Effector CD4-positive, alpha-beta T cell (primary cell): ENCODE measurements at places on chromosomes 6 and 20.

DNA sequence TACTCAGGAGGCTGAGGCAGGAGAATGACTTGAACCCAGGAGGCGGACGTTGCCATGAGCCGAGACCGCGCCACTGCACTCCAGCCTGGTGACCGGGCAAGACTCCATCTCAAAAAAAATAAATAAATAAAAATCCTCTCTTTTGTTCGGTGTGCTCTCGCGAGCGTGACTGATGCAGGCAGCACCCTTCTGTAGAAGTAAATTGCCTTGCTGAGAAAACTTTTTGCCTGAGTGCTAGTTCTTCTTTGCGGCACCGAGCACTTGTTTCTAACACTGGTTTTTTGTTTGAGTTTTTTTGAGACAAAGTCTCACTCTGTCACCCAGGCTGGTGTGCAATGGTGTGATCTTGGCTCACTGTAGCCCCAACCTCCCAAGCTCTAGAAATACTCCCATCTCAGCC is 30.5 kb downstream of the PLN start:
- no peak for DNase-seq

DNA sequence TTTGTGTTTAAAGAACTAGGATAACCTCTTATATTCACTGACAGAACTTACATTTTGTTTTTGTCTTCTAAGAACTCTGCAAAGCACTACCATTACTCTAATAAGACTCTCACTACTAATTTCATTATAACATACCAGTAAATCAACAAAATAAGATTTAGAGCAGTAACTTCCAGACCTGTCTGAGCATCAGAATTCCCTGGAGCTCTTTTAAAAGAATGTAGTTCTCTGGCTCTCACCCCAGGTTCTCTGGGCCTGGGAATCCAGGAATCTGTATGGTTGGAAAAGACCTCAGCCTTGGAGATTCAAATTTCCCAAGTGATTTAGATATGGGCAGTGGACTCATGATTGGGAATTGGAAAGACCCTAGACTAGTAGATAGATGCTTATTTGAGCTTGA is 89.4 kb downstream of the JAG1 start:
- DNase-seq: no peak

- no peak for DNase-seq
Measured at GRCh38 chr6:119112812-119113530, 34.5 kb upstream of the FAM184A start.

GRCh38 chr20:10469599-10469998 is 34.5 kb downstream of the SLX4IP start:
- DNase-seq: no peak

DNA sequence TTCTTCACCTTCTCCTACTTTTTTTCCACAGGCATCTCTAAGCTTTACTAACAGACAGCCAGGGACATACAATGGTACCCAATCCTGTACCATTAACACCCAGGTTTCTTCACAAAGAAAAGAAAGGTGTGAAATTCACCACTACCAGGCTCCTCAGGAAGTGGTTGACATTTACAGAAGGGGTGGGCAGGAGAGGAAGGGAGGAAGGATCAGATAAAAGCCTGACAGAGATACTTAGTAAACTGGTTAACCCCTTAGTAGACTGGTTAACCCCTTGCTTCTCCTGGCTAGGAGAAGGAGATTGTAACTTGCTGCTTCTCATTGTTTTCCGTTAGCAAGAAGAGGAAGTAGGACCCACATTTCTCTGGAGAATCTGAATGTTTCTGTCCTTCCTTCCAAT is 7.2 kb downstream of the SAMD3 start:
- peak; percentile 10 for DNase-seq

GRCh38 chr20:24665741-24666191 is 196.3 kb downstream of the SYNDIG1 start:
- no peak for DNase-seq
